CD4-positive, alpha-beta T cell treated with Interleukin-17A for 4 hours (primary cell): ENCODE measurements at places on chromosomes 2 and 18.

- no peak for DNase-seq
Observed at GRCh38 chr2:182821182-182821581, 45.3 kb downstream of the FRZB start.

DNA sequence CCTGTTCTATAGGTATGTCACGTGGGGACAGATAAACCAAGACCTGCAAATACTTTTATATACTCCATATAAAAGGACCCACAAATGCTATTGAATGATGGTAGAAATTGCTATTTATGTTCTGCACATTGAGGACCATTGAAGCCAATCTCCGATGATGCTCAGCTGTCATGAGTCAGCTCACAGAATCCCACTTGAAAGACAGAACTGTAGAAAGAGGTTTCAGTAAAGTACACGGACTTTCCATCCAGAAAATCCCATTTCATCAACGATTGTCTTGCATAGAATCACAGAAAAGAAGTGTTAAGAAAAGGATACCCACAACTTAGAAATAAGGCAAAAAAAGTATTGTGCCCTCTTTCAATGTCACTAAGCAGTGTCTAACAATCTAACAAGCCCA is 169.0 kb upstream of the COPS8 start:
- DNase-seq: no peak

DNA sequence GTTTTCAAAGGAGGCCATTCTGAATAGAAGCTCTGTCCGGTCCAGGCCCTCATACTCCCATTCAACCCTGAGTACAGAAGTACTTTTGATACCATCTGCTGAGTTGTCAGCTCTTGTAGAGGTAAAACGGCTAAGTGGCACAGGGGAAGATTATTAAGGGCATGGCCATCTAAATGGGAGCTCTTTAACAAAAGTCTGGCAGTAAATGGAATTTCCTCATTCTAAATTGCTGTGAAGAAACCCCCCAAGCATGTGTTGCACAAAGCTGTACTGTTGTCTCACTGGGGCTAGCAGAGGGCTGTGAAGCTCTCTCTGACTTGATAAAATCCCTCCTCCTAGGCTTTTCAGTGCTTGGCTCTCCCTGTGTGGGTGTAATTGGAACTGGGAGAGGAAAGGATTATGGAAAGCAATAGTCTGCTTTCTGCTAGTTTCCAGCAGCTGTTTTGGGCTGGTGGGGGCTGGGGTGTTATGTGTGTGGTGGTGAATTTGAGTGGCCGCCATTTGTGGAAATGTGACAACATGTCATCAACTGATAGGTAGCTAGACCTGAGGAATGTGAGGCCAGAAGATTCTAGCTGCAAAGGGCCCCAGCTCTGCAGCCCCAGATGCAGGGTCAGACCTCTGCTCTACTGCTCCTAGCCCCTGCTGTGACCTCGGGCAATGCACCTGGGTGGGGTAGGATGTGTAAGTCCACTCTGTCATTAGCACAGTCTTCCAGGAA is 65.1 kb downstream of the MAP4K4 start:
- no peak for DNase-seq

DNA sequence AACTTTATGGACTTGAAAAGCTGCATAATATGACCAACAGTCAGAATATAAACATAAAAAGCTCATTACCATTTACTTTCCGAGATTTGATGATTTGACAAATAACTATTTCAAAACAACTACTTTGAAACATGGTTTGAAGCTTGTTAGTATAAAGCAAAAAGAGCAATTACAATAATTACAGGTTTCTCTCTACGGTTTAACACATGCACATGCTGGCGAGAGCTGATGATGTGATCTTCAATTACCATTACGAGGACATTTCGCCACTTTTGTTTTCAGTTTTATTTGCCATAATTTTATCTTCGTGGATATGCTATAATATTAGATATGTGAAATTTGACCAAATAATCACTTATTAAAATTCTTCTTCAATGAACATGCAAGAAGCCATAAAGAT is 270.1 kb downstream of the TCF4 start:
- no peak for DNase-seq

GRCh38 chr18:43571078-43571689 is 293.9 kb upstream of the SYT4 start:
- DNase-seq: no peak

DNA sequence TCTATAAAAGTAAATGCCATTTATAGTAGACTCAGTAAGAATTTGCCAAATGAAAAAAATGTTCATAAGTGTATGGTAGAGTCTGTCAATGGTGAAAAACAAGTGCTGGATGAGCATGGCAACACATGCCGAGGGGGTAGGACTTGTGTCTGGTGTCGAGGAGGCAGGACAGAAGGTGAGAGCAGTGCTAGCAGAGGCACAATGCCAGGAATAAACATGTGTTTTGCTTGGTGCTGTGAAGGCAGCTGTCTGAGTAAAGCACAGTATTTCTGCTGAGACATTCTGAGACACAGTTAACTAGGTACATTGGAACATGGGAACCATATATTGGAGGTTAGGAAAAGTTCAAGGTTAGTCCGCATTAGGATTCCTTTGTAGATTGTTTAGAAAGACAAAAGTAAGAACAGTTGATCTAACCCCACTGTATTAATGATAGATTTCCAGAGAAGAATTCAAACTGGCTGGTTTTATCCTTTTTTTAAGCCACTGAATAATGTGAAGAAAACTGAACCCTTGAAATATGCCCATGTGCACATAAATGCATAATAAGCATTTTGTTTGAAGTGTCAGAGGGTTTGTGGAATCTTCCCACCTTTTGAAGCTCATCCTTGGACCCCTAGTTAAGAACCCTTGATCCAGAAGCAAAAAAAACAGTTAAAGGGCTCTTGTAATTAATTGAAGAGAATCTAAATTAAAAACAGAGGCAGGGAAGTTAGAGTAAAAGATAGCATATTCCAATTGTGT is 7.1 kb downstream of the RBM45 start:
- no peak for DNase-seq

DNA sequence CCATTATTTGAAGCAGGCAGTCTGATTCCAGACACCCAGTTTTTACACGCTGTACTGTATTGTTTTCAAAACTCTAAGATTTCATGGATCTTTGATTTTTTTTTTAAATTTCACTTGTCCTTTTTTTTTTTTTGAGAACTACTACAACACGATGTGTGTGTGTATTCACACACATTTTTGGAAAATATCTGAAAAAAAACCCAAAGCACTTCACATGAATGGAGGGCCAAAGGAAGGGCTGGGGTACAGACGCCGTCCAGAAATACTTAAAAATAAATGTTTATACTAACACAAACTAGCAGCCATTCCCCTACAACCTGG is 314 bp upstream of the SSB start:
- no peak for DNase-seq

DNA sequence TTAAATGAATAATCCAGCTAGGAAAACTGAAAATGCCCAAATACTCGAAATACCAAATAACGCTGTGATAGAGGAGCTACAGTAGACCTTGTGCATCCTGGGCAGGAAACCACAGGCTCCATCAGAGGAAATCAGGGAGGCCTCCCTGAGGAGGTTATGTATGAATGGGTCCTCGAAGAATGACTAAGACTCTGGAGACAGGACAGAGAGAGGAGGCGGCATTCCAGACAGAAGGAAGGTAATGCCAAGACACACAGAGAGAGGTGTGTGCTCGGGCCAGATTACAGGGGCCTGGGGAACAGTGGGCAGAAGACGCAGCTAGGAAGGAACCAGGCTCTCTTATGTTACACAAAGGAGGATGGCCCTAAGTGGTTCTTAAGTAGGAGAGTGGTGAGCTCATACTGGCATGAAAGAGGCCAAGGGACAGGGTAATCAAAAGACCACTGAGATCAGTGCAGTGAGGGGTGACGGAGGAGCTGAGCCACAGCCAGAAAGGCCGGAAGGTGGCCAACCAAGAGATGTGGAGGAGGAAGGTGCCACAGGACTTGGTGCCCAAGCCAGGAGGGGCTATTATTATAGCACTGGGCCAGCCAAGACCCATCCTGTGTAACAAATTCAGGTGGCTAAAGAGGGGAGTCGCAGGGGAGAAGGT is 9.9 kb downstream of the ST3GAL5 start:
- peak; percentile 22 for DNase-seq

- DNase-seq: peak; percentile 77
Observed at GRCh38 chr18:77071711-77072292, 60.8 kb downstream of the MBP start.
